ENCODE measurements at places on chromosomes 12 and 14. TPM values are rescaled to one million over a fixed set of nuclear protein-coding genes. Genes with fewer than 3 reads are reported as not detected.

CLMN gene
- 1.1 TPM for total RNA-seq

DNA sequence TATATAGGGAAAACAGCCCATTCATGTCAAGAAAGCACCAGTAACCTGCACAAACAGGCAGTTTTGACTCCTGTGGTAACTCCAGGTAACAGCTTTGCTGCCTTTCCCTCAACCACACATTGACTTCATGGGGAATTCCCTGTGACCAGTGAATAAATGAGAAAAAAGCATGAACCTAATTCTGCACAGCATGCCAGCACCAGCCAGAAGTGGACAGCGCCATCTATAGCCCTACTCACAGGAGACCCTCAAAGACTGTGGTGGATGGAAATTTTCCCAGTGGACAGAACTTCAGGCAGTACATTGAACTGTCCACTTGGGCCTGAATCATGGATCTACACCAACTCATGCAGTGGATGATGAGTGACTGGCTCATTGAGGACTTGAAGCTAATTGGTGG, 152.1 kb downstream of the SLC8A3 start:
- no peak overlapping the region for H3K4me3 ChIP-seq
- peaks cover 3% of the 10 kb centered on the region for H3K4me1 ChIP-seq
- H3K27ac ChIP-seq = no peak overlapping the region
- no peak for DNase-seq
- H3K27me3 ChIP-seq = peaks cover 3% of the 10 kb centered on the region
- no peaks in the 10 kb centered on the region for H3K36me3 ChIP-seq

DNA sequence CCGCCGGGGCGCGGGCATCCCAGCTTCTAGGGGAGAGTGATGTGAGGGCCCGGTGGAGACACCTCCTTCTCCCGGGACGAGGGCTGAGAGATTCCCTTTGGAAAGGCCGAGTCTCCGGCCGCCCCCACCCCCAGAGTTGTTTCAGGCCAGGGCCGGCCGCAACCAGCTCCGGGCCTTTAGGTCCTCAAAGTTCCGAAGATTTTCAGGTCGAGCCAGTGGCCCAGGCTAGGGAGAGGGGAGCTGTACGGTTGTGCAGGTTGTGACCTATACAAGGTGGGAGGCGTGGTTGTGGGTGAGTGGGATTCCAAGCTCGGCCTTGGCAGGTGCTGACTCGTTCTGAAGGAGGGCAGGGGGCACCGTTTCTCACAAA, 18.4 kb upstream of the ANKRD33 start:
- no peak overlapping the region for H3K27ac ChIP-seq
- peaks cover 22% of the 10 kb centered on the region for H3K27me3 ChIP-seq
- peak overlapping the region; percentile 73 for H3K4me3 ChIP-seq

B4GALNT1 gene
- total RNA-seq = 2.9 TPM

DNA sequence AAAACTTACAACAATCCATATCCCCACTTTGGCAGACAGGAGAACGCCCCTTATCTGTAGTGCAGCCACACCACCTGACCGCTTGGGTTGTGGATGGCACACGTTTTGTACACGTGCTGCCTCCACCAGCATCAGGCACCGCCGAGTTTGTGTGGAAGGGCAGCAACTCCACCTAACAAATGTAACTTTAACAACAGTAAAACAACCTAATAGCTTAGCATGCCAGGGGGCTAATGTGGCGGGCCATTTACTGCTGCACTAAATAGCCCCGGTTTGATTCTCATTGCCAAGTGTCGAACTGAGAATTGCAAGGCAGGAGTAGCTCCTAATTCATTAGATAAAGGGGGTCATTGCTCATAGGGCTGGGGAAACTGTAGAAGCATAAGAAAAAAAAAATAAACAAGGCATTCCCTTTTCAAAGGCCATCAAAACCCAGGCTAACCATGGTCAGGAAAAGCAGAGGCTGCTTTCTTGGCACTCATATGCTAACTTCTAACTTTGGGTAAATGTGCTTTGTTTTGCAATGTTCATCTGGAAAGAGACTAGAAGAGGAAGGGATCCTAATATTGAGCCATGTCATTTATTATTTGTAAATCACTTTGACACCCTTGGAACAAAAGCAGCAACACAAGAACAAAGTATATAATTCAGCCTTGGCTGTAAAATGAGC, 279.7 kb upstream of the SOX5 start:
- H3K27ac ChIP-seq = no peak overlapping the region
- no peak for DNase-seq
- no peaks in the 10 kb centered on the region for H3K27me3 ChIP-seq
- no peaks in the 10 kb centered on the region for H3K36me3 ChIP-seq

GRCh38 chr12:31845613-31846322, 113.4 kb upstream of the RESF1 start:
- no peaks in the 10 kb centered on the region for H3K4me1 ChIP-seq
- H3K27me3 ChIP-seq = no peaks in the 10 kb centered on the region
- H3K36me3 ChIP-seq = no peaks in the 10 kb centered on the region
- no peak overlapping the region for H3K4me3 ChIP-seq

DNA sequence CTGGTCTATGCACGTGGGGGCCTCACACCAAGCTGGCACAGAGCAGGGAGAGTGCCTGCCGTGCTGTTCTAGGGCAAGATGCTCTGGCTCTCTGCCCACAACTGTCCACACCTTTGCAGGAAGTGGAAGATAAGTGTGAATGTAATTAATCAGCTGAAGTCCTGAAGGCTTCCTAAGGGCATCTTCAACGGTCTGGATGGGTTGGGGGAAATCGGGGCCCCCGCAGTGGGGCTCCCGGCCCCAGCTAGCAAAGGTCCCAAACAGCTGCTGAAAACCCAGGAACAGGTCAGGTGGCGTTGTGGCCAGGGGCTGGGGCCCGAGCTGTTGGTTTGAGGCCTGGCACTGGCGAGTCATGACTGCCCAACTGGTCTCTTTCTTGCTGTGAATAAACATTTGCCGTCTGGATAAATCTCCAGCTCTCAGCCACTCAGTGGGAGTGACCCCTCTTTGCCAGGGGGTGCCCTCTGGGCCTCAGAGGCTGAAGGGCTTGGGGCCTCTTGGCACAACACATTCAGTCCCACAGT, 6.7 kb upstream of the SLC25A29 start:
- peak; percentile 88 for DNase-seq
- H3K36me3 ChIP-seq = no peaks in the 10 kb centered on the region
- H3K27ac ChIP-seq = no peak overlapping the region

GRCh38 chr12:66467932-66468331, 165.6 kb downstream of the HELB start:
- no peaks in the 10 kb centered on the region for H3K36me3 ChIP-seq
- H3K4me3 ChIP-seq = no peak overlapping the region
- no peak for DNase-seq
- H3K4me1 ChIP-seq = no peaks in the 10 kb centered on the region
